ENCODE measurements at places on chromosomes 6 and 20. TPM values are rescaled to one million over a fixed set of nuclear protein-coding genes. Genes with fewer than 3 reads are reported as not detected.

Gene CRISP2
- 9.8 TPM for total RNA-seq

Gene RBPJL
- total RNA-seq, result 0.26 TPM

Gene TREML2
- total RNA-seq, result not detected

Gene SIGLEC1
- total RNA-seq, result 8.2 TPM

Gene CTCFL
- total RNA-seq, result 0.17 TPM

Gene PRR18
- not detected for total RNA-seq

Gene KIAA1755
- 7.1 TPM for total RNA-seq

Gene NKAIN4
- total RNA-seq, result not detected

Gene POM121L2
- not detected for total RNA-seq

- peak; percentile 10 for DNase-seq
Measured at GRCh38 chr20:16661756-16662155, 68.1 kb upstream of the SNRPB2 start.

GRCh38 chr20:44054849-44055248 lies 132.1 kb downstream of the JPH2 start:
- no peak for DNase-seq

DNA sequence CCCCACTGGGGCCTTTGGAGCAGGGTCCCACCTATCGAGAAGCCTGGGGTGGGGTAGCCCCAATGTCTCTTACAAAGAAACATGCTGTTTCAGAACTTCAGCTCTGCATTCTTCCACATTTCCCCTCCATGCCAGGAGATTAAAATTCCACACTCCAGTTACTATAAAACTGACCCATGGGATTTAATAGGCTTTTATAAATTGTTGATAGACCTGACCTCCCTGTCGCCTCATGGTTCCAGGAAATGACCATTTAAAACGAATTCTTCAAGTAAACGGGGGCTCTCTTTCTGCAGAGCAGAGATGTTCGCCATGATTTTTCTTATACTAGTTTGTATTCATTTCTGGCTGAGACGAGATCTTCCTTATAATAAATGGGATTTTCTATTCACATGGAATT lies 19.3 kb downstream of the RIN2 start:
- DNase-seq, result no peak

- DNase-seq, result no peak
Measured at GRCh38 chr6:27901801-27902200, 10.4 kb downstream of the OR2B2 start.

DNA sequence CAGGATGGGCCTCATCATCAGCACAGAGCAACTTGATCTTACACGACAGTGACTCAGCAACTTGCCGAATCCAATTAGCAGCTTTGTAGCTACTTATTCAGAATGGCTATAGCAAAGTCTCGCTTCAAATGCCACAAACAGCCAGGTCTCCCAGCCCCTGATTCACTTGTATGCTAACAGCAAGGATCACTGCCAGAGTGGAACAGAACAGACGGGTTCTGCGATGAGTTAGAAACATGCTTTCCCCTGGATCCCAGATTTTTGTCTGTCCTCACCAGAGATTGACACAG lies 254.4 kb downstream of the NRN1 start:
- DNase-seq, result no peak

DNA sequence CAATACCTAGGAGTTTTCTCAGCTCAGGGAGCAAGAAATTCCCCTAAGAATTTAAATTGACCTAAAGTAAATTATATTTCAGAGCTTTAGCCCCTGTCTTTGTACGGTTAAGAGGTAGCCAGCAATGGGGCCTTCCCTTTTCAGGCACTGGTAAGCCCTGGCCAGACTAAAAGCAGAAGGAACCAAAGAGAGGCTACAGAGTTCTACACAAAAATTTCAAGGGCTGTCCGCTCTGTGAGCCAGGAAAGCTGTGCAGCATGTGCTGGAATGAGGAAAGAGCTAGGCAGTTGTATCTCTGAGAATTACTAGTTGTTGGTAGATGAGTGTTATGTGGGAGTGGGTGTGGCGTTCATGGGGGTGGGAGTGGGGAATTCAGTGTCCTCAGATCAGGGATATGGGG lies 96.3 kb upstream of the MAFB start:
- no peak for DNase-seq

- no peak for DNase-seq
Measured at GRCh38 chr6:156344491-156344890, 432.7 kb upstream of the ARID1B start.

- no peak for DNase-seq
Measured at GRCh38 chr20:1618954-1619540, 762 bp downstream of the SIRPB1 start.

GRCh38 chr20:57711311-57711712 lies 1.5 kb upstream of the PMEPA1 start:
- no peak for DNase-seq

DNA sequence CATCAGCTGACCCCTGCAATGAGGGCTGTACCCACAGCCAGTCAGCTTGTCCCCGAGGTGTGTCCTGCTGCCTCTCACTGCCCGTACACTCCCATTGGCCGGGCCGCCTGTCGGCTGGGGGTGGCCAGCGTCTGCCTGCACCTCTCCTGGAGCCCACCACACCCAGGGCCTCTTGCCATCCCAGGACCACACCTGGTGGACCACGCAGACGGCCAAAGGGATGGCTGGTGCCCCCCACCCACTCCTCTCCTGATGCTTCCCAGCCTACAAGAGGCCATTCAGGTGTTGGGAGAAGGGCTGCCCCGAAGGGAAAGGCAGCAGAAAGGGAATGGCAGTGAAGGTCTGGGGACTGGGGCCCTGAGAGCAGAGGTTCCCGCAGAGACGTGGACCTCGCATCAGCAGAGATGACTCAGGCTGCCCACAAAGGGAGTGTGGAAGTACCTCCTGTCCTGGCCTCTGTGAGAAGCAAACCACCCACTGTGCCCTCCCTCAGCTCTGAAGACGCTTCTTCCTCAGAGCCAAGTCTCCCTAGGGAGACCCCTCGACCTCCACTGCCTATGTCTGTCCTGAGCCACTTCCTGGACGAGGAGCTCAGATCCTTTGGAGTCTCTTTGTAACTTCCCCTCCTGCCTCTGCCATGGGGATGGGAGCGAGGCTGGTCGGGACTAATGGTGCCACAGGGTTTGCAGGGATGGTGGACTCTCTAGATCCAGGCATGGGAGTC lies 60.9 kb downstream of the PYGB start:
- no peak for DNase-seq

- no peak for DNase-seq
Measured at GRCh38 chr6:10587656-10588406, 66.7 kb downstream of the GCNT2 start.

DNA sequence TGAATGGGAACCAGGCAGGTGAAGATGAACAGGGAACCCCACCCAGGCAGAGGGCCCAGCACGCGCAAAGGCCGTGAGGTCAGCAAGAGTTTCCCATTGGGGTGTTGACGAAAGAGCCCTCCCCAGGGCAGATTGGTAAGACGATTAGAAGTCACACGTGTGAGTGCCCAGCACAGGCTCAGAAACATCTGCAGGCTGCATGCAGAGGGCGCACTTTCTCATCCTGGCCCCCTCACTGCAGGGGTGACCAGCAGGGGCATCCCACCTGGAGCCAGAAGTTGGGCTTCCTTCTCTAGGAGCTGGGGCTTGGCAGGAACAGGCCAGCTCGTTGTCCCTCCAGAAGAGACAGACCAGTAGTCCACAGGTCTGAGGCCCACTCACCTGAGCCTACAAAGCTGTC lies 38.4 kb downstream of the VSTM2L start:
- DNase-seq, result no peak

GRCh38 chr20:39110819-39111136 lies 148.6 kb downstream of the DHX35 start:
- no peak for DNase-seq

- no peak for DNase-seq
Measured at GRCh38 chr6:121520337-121521163, 85.1 kb downstream of the GJA1 start.

DNA sequence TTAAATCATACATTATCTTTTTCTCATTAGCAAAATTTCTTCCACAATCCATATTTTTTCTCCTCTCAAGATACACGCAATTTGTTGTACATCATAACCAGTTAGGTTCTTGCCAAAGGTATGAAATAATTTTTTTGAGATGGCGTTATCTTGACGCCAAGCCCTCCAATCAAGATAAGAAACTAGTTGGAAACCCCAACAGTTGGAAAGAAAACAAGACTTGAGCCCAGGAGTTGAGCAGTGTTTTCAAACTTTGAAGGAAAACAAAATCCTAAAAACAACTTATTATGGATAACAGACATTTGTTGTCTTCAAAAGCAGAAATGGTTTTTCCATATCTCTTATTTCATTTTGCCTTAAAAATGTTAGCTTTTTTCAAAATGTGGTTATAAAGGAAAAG lies 184.8 kb downstream of the SLC24A3 start:
- DNase-seq, result no peak

DNA sequence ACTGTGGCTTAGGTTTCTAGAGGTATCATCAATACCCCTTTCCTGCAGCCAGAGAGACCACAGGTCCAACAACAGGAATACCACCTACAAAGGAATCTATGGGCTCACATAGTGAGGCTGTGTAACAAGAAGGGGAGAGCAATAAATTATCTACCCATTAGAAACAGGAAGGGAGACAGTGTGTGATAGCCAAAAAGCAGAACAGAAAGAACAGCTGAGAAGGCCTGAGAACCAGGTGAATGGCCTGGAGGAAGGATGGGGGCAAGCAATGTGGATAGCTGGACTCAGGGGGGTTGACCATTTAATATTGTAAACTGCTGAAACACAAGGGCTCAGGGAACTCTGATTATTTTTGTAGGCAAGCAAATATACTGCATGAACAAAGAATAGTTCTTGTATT lies 628.2 kb downstream of the COL12A1 start:
- DNase-seq, result no peak

- no peak for DNase-seq
Measured at GRCh38 chr20:46362921-46363867, 43.2 kb downstream of the ELMO2 start.

DNA sequence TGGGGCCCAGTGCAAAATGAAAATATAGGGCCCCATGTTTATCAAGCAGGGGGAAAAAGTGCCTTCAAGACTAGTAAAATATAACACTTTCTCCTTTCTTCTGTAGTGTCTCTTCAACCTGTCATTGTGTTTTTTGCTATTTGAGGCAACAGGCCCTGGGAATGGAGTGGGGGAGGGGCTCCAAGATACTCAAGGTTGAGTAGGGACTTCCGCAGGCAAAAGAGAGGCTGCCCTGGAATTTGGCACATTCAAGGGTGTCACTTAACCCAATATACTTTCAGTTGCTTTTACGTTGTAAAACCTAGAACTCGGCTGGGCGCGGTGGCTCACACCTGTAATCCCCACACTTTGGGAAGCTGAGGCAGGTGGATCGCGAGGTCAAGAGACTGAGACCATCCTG lies 154.9 kb downstream of the ALDH8A1 start:
- DNase-seq, result no peak

DNA sequence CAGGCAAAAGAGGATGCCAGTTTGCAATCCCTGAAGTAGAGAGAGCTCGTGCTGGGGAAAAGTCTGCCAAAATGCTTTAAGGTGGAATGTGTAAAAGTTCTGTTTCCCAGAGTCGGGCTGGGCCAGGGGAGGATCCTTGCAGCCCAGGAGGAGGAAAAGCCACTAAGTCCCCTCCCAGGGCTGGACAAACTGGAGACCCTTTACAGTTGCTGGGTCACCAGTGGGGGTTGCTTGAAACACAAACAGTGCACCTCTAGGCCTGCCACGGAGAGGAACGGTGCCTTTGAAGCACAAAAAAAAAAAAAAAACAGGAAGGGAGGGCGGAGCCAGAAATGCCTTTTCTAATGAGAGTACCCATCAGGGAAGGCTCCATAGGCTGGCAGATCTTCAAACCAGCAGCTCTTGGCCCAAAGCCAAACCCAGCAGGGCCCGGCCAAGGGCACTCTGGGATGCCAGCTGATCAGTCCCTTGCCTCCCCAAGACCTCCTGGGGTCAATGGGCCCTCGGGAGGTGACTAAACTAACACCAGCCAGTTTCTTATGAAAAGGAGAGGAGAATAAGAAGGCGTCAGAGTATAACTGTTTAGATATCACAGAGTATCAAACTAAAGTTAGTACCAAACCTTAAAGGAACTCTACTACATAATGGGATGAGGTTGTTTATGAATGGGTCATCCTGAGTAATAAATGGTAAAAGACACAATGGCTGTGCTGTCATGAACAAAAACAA lies 23.7 kb downstream of the HLA-A start:
- DNase-seq, result peak; percentile 94

- no peak for DNase-seq
Measured at GRCh38 chr20:50491926-50492634, 18.1 kb upstream of the PTPN1 start.

DNA sequence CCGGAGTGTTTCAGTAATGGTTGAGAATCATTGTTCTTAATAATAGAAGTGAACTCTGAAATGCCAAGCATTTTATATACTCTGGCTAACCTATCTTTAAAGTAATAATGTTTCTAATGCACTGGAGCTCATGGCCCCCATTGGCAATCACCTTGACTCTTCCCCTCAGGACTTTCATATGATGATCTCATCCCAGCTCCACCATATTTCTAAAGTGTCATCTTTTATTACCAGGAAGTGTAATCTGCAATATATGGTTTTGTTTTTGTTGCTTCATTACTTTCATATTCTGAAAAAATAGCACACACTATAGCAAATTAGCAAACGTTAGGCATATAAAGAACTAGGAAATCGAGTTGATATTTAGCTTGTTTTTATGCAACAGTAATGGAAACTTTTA lies 60.3 kb downstream of the TULP4 start:
- DNase-seq, result no peak
